ENCODE measurements at places on chromosomes 3 and 15.
A peak's percentile ranks its signal among the peaks of the same experiment; 100 is the strongest.

GRCh38 chr3:39327053-39327745 lies 2.3 kb upstream of the CCR8 start:
- DNase-seq: no peak

GRCh38 chr3:178350763-178351162 lies 185.5 kb upstream of the KCNMB2 start:
- no peak for DNase-seq

DNA sequence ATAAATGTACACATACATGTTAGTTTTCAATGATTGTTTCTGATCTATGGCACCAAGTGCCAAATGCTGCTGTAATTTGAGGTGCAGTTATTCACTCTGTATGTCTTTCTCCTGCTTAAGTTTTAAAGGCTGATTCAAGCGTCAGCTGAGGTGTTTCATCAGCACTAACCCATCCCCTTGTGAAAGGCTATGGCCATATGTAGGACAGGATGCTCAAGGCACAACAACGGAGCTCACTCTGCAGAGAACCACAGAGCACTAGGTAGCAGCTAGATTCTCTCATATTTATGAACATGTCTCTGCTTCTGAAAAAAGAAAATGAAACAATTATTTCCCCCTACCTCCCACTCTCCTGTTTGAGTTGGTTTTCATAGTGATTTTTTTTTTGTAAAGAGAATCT lies 340.0 kb upstream of the TMCO5A start:
- no peak for DNase-seq

- DNase-seq: no peak
Observed at GRCh38 chr3:123841476-123842238, 42.5 kb downstream of the MYLK start.

- no peak for DNase-seq
Observed at GRCh38 chr3:194664857-194665256, 7.1 kb downstream of the LSG1 start.

DNA sequence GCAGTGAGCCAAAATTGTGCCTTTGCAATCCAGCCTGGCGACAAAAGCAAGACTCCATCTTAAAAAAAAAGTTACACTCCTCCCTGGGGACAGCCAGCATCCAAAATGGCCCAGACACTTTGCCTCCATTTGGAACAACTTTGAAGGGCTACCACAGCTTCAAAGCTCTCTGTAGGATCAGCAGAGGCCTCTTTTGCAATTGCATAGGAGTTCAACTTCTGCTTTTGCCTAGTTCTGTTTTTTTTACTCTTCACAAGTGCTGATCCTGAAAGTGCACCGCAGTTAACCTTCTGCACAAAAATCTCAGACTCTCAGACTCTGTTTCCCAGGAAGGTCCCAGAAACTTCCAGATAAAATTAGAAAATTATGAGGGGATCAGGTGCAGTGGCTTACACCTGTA lies 25.2 kb upstream of the SLC4A7 start:
- peak; percentile 71 for DNase-seq

DNA sequence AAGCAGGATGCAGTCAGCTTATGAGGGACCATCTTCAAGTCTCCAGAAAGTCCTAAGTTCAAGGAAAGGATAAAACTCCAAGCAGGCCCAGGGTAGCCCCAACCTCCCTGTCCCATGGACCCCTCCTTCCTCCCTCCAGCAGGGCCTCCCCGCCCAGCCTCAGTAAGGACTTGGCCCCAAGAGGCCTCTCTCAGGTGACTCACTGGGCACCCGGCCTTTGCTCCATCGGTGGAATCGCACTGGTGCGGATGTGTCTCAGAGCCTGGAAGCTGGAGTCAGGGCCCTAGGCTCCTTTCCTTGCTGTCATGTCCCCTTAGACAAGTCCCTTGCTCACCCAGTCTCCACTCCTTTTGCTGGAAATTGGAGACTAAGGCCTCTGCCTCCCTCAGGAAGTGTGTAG lies 114.4 kb upstream of the RNF7 start:
- no peak for DNase-seq

DNA sequence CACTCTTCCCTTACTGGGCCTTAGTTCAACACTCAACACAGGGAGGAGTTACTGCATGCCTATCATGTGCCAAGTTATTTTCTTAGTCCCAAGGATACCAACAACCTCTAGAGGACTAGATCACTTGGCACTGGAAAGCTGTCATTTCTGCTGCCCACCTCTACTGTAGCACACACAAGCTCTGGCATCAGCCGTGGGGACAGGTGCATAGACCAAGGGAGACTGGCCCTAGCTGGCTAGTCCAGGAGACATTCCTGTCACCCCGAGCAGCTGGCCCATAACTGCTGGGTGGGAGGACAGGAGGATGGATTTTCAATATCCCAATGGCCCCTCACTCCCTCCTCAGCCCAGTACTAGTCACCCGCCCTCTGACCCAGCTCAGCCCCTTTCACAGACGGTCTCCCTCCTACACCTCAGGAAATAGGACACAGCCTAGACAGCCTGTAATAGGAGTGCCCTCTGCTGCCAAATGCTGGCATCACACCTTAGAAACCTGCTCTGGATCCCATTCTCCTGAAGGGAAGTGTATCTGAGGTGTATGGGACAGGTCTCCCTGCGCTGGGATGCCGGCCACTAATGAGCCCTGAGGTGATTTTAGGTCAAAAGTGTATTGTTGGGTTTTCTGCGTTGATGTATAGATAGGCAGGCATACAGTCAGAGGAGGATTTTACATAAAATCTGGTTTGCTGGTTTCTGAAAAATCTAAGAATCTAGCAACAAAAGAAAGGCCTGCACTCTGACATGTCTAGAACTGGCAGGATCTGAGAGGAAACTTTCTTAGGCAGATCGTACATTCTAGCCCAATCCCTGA lies 3.4 kb upstream of the DZIP1L start:
- peak; percentile 81 for DNase-seq

DNA sequence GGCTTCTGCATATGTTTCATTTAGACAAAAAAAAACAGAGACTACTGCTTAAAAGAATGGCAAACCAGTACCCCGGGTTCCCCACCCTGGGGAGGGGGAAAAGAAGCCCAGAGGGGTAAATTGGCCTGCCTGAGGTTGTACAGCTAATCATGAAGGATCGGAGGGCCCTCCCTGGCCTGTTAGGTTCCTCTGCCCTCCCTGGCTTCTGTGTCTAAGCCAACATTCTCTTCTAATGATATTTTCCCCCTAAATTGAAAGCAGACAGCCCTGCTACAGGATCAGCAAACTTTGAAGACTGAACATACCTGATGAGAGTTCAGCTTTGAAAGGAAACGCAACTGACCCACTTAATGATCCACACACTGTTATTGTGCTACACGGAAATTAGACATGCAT lies 2.5 kb downstream of the ARHGAP31 start:
- DNase-seq: no peak
